Activated naive CD4-positive, alpha-beta T cell (primary cell): ENCODE measurements at places on chromosomes 13 and 19.

- DNase-seq = peak; percentile 98
Measured at GRCh38 chr19:55301459-55302317, 17.9 kb downstream of the BRSK1 start.

DNA sequence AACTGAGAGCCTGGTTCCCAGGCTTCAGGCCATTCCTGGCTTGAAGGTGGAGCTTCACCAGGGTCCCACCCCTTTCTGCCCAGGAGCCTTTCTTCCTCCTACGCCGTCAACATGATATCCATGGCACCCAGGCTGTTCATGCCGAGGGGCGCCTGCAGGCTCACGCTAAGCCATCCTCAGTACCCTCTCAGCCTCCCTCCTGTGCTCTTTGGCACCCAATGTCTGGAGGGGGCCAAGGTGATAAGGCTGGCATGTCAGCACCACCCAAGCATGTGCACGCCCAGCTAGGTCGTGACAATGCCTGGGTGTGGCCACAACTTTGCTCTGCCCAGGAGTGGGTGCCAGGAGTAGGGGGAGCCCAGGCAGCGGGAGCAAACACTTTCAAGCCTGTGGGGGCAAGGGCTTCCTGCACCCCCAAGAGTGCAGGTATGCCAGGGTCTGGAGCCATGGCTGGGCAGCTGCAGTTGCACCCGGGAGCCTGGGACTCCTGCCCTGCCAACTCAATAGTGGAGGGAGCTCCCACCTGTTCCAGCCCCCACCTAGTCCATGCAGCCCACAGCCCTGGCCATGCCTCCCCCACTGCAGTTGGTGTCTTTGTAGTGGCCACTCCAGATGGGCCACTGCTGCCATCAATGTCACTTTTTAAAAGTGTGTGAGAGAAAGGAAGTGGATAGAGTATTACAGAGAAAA is 219.9 kb downstream of the MAB21L1 start:
- no peak for DNase-seq

DNA sequence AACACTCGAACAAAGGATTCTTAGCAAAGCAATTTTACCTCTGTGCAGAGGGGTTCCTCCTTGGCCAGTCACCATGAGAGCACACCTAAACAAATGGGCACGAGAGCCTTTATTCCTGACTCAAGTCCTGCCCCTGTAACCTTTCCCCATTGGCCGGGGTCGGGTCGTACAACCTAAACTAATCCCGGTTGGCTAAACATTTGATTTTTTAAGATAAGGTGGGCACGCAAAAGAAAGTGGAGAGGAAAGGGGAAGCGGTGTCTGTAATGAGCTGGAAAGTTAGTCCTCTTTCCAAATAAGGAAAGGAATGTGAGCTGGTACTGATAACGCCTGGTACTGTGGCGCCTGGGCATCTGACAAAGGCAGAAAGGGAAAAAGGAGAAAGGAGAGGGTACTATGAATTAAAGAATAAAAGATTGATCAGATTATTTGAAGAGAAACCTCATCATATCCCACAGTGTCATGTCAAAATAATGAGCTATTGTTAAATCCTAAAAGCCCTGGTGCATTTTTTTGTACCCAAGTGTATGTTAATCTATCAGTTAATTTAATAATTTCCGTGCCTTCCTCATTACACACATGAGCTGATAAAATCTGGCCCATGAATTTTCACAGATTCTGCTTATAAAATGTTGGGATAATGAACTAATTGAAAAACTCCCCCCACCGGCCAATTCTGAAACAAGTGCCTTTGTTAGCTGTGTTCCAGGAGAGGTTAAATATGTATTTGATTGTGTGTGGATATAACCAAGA is 335.7 kb downstream of the RFC3 start:
- no peak for DNase-seq

- no peak for DNase-seq
Measured at GRCh38 chr19:42003506-42004294, 9.7 kb upstream of the ATP1A3 start.

DNA sequence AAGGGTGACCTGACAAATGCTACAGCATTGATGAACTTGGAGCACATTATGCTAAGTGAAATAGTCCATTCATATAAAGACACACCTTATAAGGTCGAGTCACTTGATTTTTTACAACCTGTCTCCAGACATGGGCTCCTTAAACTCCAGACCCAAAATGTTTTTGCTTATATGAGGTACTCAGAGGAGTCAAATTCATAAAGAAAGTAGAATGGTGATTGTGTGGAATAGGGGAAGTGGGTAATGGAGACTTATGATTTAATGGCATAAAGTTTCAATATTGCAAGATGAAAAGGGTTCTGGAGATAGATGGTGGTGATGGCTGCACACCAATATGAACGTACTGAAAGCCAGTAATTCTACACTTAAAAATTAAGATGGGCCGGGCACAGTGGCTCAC is 59.3 kb downstream of the ZNF627 start:
- no peak for DNase-seq

- DNase-seq = no peak
Measured at GRCh38 chr13:36813225-36813624, 5.8 kb upstream of the RFXAP start.
